ENCODE measurements at places on chromosomes 4 and X.

DNA sequence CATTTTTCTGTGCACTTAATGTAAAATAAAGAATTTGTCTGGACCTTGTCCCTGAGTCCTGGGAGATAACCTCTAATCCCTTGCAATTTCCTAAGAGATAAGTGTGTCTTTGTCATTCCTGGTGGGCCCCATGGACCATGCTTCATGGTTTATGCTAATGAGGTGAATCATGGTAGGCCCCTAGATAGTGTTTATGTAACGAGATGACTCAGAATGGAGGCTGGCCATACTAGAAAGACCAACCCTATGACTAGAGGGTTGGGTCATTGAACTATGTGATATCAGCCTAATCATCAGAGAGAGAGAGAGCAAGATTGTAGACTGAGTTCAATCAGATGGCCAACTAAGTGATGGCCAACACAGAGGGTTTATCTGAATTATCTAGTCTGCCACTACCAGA lies 64.2 kb upstream of the NHSL2 start:
- no peak for DNase-seq

DNA sequence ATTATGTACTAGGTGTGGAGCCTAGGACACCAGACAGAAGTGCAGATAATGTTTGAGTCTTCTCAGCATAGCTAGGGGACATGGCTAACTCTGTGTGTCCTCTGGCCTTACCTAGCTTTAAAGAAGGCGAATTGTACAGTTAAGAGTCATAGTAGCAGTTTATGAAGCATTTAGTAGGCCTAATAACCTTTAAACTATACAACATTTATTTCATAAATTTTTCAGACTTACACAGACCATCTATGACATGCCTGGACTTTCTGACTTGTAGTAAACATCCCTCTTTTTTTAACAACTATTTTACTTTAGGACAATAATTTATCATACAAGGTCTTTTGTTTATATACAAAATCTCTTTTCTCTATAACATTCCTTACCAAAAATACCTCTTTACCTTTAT lies 37.4 kb downstream of the ETNPPL start:
- no peak for DNase-seq

DNA sequence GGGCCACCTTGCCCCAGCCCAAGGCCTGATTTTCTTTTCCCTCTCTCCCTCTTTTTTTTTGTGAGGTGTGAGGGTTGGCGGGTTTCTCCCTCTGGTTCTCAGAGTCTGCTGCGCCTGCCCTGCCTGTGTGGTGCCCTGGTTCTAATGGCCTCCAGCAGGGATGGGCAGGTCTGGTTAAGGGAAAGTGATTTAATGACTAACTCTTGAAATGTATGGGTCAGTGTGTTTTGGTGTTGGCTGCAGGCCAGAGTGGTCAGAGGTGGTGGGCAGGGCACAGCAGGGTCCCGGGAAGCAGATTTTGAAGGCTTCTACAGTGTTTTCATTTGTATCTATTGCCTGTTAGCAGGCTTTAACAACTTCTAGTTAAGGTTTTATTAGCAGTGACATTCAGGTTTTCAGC lies 39.0 kb downstream of the JADE1 start:
- no peak for DNase-seq

DNA sequence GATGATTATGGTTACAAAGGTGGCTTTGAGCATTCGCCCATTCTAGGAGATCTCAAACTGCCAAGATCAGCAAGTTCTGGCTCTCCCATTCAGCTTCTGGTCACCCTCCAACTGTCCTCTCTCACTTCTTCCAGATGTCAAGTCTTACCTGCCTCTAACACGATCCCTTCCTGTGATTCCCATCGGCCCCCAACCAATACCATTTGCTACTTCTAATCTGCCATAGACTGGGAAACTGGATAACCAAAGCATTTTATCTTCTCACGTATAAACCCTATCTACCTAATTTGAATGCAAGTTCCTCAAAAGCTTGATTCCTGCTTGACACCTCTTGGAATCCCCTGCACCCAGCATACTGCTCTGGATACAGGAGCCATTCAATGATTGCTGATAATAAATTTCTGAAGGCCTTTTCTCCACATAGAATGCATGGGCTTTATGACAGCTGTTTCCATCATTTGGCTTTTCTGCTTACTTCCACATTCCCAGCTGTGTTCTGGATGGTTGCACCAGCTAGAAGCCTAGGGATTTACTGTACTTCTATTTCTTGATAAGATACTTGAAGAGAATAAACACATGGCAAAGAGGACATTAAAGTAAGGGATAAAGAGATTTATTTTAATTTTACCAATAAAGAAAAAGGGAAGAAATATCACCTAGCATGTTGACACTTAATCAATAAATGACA lies 9.6 kb downstream of the GPC4 start:
- DNase-seq = no peak

DNA sequence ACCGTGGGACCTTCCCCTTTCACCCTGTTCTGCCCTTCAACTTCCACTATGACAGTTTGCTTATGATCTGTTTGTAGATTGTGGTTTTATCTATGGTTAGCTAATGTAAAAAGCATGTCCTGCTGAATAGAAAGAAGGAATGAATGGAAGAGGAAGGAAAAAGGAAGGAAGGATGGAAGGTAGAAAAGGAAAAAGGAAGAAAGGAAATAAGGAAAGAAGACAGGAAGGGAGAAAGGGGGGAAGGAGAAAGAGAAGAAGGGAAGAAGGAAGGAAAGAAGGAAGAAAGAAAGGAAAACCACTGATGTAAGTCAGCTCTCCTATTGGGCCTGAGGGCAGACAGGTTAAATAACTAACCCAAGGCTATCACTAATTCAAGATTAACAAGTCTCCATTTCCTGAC lies 319.1 kb upstream of the KLF3 start:
- no peak for DNase-seq

DNA sequence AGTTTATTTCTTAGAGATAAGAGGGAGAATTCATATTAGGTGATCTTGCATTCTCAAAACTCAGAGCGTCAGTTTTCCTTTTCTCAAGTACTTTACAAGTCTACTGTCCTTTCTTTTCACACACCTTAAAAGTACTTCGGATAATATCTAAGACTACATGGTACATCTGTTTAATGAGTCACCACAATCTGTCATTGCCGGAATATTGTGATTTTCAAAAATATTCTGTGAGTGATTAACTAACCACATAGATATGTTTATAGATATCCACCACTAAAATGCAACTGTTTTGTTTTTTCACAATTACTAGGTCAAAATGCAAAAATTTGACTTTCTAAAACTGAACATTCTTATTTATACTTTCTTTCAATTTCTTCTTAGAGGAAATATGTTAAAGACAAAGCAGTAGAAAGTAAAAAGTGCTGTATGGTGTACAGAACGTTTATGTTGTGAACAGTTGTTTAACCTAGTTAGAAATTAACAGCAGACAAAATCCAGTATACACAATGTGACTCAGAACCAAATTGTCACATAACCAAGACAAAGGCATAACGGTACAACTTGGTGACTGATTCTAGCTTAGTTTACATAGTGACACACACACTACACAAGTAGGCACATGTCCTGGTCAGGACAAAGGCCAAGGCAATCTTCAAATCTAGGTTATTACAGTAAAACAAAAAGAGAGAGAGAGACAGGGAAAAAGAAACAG lies 482.9 kb downstream of the NAF1 start:
- no peak for DNase-seq

GRCh38 chr4:141513866-141514265 lies 122.5 kb upstream of the IL15 start:
- no peak for DNase-seq

DNA sequence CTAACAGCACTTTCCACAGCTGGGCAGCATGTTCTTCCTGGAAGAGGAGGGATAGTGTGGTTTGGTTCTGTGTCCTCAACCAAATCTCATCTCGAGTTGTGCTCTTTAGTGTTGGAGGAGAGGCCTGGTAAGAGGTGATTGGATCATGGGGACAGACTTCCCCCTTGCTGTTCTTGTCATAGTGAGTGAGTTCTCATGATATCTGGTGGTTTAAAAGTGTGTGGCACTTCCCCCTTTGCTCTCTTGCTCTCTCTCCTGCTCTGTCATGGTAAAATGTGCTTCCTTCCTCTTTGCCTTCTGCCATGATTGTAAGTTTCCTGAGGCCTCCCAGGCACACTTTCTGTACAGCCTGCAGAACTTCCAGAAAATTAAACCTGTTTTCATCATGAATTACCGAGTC lies 133.7 kb upstream of the NDP start:
- no peak for DNase-seq

- no peak for DNase-seq
These were observed 126.6 kb upstream of the GYPA start for GRCh38 chr4:144267084-144267483.

All from brain (organoid and tissue), 16 donors.